ENCODE measurements at places on chromosomes 16 and 17. TPM values are rescaled to one million over a fixed set of nuclear protein-coding genes. Genes with fewer than 3 reads are reported as not detected.

- no peak for DNase-seq
Observed at GRCh38 chr16:56764835-56765234, 34.9 kb downstream of the NUP93 start.

DNA sequence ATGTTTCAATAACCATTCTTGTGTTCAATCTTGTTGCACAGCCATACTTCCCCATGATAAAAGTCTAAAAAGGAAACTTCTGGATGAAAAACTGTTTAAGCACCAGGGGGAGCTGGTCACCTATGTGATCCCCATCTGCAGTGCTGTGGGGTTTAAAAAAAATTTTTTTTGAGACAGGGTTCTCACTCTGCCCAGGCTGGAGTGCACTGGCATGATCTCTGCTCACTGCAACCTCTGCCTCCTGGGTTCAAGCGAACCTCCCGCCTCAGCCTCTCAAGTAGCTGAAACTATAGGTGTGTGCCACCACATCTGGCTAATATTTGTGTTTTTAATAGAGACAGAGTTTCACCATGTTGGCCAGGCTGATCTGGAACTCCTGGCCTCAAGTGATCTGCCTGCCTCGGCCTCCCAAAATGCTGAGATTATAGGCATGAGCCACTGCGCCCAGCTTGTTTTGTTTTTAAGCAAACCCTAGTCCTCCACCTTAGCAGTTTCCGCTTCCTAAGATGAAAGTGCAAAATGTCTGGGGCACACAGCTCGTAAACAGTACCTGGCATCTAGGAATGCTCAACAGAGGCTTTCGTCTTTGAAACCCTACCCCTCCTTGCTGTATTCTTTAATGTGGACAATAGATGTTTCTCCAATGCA lies 25.4 kb downstream of the DNAJA2 start:
- no peak for DNase-seq

- no peak for DNase-seq
Observed at GRCh38 chr17:34579979-34580684, 750 bp downstream of the TMEM132E start.

DNA sequence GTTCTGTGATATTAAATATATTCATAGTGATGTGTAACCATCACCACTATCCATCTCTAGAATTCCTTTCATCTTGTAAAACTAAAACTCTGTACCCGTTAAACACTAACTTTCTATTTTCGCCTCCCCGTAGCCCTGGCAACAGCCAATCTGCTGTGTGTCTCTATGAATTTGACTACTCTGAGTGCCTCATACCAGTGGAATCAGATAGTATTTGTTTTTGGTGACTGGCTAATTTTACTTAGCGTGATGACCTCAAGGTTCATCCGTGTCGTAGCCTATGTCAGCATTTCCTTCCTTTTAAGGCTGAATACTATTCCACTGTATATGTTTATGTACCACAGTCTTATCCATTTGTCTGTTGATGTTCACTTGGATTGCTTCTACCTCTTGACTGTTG lies 18.2 kb downstream of the CHD9 start:
- no peak for DNase-seq

- DNase-seq = no peak
Observed at GRCh38 chr16:35221482-35222185, 1762.2 kb downstream of the TP53TG3F start.

DNA sequence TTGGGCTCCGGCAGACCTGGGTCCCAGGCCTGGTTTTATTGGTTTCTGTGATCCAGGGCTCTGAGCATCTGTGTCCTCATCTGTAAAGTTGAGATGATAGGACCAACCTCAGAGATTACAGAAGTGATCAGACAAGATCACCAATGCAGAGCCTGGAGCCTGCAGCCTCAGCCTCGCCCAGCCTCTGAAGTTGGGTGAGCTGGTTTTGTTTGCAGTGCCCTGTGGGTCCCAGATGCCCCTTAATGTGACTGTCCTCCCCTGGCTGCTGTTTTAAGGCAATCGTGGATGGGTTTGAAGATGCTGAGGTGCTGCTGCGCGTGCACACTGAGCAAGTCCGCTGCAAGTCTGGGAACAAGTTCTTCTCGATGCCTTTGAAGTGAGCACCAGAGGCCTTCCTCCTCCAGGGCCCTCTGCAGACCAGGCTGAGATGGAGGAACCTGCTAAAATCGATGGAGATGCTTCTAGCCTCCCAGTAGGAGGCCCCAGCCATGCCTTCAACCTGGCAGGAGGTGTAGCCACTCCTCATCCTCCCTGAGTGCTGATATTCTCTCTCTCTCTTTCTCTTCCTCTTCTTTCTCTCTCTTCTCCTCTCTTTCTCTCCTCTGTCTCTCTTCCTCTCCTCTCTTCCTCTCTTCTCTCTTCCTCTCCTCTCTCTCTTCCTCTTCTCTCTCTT lies 5.6 kb upstream of the MMP15 start:
- no peak for DNase-seq

DNA sequence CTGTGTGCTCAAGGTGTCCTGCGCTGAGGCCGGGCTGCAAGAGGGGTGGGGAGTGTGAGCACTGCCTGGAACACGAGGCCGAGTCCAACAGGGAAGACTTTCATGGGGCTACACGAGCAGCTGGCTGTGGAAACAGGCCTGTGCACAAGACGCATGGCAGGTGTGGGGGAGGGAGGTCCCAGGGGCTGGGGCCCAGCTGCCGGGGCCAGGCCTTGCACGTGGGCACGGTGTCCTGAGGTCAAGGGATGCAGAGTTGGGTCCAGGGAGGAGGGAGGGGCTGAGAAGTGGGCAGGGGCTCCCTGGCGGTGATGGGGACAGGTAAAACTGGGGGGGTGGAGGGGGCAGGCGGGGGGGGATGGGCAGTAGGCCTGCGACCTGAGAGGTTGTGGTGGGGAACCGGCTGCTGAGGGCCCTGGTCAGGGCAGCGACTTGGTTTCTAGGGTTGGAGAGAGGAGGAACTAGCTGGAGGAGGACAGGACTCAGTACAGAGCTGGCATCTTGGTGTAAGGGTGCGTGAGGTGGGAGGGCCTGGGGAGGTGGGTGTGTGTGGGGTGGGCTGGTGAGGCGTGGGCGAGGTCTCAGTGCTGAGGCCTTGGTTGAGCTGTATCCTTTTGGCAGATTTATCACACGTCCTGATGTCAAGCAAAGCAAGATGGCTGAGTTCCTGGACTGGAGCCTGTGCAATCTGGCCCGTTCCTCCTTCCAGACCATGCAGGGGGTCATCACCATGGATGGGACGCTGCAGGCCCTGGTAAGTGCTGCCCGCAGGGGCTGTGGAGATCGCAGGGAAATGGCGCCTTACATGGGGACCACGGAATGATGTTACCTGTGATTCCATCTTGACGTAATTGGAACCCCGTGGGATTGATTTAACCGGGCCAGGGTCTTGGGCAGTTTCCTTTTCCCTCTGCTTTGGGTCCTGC lies 29.4 kb downstream of the TBCD start:
- no peak for DNase-seq

DNA sequence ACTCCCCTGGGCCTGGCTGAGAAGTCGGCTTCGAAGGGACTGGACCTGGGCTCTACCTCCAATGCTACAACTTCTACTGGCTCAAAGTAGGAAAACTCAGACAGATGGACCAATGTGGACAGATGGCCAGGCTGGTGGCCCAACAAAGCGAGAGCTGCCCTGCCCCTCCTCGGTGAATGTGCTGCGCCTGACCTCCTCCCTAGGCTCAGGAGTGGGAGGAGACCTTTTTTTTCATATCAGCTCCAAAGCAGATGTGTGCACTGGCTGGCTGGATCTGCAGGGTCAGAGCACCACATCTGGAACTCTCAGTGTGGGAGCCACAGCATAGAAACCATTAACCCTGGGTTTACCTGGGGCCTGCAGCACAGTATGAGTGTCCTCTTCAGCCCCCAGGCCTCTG lies 20.8 kb downstream of the ATP6V0D1 start:
- no peak for DNase-seq

- DNase-seq = no peak
Observed at GRCh38 chr16:88970050-88970449, 7.0 kb downstream of the CBFA2T3 start.

- DNase-seq = no peak
Observed at GRCh38 chr16:2392025-2392424, 37.2 kb upstream of the CCNF start.

DNA sequence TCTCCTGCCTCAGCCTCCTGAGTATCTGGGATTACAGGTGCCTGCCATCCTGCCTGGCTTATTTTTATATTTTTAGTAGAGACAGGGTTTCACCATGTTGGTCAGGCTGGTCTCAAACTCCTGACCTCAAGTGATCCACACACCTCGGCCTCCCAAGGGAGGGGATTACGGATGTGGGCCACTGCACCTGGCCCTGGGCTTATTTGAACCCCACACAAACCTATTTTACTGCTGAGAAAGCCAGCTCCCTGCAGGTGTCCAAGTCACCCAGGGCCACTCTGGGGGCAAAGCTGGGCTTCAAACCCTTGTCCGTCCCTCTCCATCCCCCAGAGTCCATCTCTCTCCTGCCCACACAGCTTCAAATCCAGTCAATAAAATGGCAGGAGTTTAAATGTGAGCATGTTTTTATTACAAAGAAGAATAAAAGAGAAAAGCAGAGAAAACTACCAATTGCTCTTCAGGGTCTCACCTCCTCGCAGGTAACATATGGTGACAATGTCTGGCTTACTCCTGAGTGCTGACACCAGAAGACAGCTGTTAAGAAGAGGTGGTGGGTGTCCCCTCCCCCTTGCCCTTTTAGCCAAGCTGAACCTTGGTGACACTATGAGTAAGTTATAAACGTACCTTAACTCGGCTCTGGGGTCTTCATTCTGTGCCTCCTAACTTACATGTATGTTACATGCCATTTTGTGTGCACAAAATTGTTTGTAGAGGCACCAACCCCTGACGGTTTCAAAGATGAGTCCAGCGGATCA lies 45.4 kb downstream of the LAT start:
- DNase-seq = no peak

DNA sequence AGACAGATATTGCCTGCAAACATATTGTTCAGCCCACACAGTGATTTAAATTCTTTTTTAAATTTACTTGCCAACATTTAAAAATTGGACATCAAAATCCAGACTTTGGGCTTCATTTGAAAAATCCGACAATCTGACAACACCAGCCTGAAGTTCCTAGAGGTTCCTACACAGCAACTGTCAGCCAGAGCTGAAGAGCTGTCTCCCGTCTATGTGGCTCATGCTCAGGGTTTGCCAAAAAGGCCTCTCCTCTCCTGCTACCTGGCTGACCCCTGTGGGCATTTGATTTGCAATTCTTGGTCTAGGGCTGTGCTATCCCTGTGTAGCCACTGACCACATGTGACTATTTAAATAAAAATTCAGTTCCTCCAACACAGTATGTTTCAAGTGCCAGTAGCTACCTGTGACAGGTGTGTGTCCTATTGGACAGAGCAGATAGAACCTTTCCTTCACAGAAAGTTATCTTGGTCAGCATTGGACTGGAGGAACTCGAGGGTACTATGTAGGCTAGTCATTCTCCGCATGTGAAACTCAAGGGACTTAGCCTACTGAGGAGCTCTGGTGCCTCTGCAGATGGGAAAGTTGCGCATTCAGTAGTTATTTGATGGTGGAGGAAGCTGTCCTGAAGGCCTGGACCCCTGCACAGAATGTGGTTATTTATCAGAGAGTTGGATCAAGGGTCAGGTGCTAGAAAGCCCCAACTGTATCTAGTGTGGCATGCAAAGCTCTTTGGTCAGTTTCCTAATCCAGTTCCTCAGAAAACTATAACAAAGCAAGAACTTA lies 2.7 kb downstream of the LYRM1 start:
- DNase-seq = no peak

- DNase-seq = peak; percentile 74
Observed at GRCh38 chr17:34703533-34703932, 124.2 kb downstream of the TMEM132E start.

DNA sequence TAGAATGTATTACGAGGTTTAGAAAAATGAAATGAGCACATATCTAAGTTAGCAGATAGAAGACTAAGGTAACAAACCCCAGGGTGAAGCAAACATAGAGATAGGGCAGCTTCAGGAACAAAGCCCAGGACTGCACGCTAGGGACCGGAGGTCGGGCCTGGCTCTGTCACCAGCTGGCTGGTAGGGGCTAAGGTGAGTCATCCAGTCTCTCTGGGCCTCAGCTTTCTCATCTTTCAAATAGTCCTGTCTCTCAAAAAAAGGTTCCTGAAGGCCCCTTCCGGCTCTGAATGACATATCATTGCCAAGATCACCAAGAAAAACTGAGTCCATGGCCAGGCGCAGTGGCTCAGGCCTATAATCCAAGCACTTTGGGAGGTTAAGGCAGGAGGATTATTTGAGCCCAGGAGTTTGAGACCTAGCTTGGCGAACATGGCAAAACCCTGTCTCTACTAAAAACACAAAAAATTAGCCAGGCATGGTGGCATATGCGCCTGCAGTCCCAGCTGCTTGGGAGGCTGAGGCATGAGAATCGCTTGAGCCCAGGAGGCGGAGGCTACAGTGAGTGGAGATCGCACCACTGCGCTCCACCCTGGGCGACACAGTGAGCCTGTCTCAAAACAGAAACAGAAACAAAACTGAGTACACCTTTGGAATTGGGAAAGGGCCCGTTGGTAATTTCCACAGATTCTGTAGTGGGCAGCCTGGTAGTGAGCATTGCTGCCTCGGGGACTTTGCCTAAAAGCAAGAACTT lies 26.0 kb downstream of the PKD1L3 start:
- DNase-seq = no peak

DNA sequence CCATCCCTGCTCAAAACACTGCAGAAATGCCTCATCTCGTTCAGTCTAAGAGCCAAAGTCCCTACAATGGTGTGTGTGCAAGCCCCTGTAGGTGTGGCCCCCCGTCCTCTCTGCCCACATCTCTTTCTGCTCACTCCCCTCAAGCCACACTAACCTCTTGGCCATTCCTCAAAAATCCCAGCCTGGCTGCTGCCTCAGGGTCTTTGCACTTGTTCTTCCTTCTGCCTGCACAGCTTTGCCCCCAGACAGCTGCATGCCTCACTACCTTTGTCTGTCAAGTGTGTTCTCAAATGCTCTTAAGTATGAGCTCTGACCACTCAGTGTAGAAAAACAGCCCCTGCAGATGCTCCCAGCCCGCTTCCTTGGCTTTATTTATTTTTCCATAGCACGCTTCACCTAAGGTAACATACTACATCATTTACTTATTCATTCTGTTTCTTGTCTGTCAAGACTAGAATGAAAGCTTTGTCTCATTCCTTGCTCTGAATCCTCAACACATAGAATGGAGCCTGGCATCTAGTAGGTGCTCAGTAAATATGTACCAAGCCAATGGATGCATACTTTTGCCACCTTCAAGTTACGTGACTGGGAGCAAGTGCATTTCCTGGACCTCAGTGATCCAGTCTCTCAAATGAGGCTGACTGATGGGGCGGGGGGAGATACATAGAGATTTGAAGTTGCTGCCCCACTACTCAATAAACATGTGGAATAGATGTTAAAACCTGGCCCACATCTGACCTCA lies 38.1 kb downstream of the RAI1 start:
- DNase-seq = no peak

- DNase-seq = no peak
Observed at GRCh38 chr16:23357761-23358290, 55.7 kb downstream of the SCNN1B start.

- DNase-seq = no peak
Observed at GRCh38 chr17:38693700-38694329, 11.3 kb upstream of the MLLT6 start.

- DNase-seq = no peak
Observed at GRCh38 chr17:36182176-36183000, 6.0 kb upstream of the TBC1D3B start.

GRCh38 chr16:53126390-53126789 lies 71.6 kb downstream of the CHD9 start:
- DNase-seq = no peak

ADAP2 gene
- 2.3 TPM for total RNA-seq

ITGB4 gene
- total RNA-seq = 112 TPM

ERAL1 gene
- total RNA-seq = 43.4 TPM

KRTAP2-1 gene
- total RNA-seq = not detected

TOX3 gene
- total RNA-seq = 7.0 TPM

KIF2B gene
- not detected for total RNA-seq

MYO15B gene
- 281 TPM for total RNA-seq

MRM1 gene
- total RNA-seq = 5.4 TPM

PRM1 gene
- not detected for total RNA-seq

TADA2A gene
- 25.2 TPM for total RNA-seq

KRT28 gene
- total RNA-seq = not detected
